NCI-H774 (cell line): ENCODE measurements at places on chromosomes 1 and 21.
A peak's percentile ranks its signal among the peaks of the same experiment; 100 is the strongest.

DNA sequence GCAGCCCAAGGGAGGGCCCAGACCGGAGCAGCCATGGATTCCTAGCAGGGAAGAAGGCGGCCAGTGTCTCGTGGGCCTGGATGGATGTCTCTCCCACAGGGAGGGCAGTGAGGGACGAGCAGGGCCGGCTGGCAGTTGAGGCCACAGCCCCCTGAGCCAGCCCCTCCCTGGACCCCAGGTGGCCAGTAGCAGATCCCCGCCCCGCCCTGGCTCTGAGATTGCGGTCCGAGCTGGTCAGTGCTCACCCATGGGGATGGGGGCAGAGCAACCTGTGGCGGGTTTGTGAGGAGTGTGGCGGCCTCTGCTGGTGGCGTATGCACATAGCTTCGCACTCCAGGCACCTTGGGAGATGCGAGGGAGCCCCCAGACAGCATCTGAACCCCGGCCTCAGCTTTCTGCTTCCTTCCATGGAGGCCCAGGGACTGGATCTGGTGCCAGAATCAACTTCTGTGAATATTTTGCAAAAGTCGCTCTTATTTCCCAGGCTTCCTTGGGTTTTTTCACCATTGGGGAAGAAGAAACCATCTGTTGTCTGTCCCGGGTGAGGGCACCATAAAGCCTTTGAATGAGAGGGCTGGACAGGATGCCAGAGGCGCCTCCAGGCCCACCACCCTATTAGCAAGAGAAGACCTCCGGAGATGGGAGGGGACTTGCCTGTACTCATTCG is 8.4 kb upstream of the KCNN3 start:
- DNase-seq: peak; percentile 69

DNA sequence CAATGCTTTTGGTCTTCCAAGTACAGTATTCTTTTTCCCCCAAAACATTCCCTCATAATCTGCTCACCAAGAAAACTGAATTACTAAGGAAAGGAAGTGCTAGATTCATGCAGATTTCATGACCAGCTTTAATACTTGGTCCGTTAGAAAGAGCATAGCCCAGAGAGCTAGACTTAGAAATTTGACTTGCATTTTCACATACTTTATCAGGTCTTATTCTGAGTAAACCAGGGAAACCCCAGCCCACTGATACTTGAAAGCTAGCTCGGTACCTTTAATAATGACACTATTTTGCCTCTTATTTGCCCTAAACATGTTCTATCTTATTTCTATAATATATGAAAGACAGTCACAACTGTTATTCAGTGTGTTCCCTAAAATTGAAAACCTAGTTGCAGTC is 204.5 kb downstream of the TTLL7 start:
- DNase-seq: no peak

- DNase-seq: no peak
Measured at GRCh38 chr1:156551066-156551643, 21.2 kb downstream of the IQGAP3 start.

- no peak for DNase-seq
Measured at GRCh38 chr1:158075078-158075477, 81.6 kb downstream of the KIRREL1 start.

GRCh38 chr1:58785442-58786058 is 1.7 kb upstream of the JUN start:
- DNase-seq: peak; percentile 82

DNA sequence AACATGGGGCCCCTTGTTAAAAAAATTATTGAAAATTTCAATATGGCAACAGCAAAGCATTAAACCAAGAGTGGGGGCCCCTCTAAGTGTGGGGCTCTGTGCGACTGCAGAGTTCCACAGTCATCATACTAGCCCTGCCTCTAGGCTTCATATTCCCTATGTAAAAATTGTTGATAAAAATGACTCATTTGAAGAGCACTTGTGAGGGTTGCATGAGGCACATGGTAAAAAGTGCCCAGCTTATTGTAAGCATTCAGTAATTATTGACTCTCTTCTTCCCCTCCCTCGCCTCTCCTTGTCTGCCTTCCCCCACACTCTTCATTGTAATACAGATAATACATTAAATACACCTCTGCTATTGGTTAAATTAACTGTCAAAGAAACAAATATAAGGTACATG is 86.7 kb upstream of the PTBP2 start:
- DNase-seq: peak; percentile 43

DNA sequence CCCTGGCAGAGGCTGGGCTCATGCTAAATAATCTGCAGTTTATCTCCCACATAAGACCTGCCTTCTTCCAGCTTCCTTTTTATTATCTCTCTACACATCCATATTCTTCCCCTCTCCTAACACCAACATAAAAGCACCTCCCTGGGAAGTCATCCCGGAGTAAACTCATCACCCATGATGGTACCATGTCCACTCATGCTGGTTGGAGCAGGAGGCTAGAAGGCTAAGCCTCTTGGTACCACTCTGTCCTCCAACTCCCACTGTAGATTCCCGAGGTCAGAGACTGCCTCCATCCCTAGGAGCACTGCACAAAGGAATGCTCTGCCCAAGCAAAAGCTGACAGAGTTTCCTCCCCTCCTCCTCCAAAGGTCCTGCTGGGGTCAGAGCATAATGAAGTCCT is 4.2 kb downstream of the DENND2D start:
- DNase-seq: no peak

- DNase-seq: no peak
Measured at GRCh38 chr1:225806249-225806648, 3.7 kb upstream of the EPHX1 start.

GRCh38 chr1:47918257-47918867 is 78.8 kb downstream of the TRABD2B start:
- DNase-seq: no peak

DNA sequence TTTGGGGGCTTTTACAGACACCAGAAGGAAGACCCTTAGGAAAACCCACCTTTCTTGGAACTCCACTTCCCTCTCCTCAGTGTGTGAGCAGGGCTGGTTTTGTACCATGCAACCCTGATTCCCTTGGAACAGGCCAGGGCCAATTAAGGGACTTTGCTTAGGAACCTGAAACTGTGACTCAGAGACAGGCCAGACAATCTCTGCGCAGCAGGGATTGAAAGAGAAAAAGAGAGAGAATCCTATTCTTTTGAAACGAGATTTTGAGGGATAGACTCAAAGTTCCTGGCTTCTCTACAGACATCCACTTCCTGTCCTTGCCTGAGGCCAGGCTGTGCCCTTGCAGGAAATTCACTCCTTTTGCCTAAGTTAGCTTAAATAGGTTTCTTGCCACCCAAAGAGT is 23.1 kb upstream of the C1orf198 start:
- DNase-seq: no peak

DNA sequence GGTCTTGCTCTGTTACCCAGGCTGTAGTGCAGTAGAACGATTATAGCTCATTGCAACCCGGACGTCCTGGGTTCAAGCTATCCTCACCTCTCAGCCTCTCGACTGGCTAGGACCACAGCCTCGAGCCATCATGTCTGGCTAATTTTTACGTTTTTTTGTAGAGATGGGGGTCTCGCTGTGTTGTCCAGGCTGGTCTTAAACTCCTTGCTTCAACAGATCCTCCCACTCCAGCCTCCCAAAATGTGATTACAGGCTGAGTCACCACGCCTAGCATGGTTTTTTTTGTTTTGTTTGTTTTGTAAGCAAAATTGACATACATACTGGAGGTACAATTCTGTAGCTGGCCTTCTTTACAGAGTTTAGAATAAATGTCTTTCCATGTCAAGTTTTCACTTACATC is 994 bp upstream of the LAMTOR5 start:
- DNase-seq: no peak

- DNase-seq: no peak
Measured at GRCh38 chr1:175708787-175709186, 34.6 kb downstream of the TNR start.
